ENCODE measurements at places on chromosomes 13 and 19.

DNA sequence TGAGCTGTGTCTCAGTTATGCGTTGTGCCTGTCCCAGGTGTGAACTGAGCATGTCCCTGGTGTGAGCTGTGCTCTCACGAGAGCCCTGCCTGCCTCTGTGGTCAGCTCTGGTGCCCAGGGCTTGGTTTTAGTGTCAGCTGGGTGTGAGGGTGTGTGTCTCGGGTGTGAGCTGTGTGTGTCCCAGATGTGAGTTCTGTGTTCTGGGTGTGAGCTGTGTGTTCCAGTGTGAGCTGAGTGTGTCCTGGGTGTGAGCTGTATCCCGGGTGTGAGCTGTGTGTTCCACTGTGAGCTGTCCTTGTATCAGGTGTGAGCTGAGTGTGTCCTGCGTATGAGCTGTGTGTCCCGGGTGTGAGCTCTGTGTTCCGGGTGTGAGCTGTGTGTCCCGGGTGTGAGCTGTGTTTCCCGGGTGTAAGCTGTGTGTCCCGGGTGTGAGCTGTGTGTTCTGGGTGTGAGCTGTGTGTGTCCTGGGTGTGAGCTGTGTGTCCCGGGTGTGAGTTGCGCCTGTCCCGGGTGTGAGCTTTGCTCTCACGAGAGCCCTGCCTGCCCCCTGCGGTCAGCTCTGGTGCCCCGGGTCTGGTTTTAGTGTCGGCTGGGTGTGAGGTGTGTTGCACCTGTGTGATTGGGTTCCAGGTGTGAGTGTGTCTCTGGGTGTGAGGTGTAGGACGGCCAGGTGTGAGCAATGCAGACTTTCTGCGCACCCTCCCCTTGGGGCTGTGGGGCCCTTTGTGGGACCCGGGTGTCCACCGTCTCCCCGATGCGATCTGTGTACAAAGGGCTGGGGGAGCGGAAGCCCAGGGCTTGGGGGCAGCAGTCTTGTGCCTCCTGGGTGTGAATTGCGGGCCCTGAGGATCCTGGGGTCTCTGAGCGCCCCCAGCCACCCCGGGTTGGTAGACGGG is 7.1 kb upstream of the PEAK3 start:
- H3K4me1 ChIP-seq: no peaks in the 10 kb centered on the region
- peaks cover 13% of the 10 kb centered on the region for H3K27me3 ChIP-seq
- H3K4me3 ChIP-seq: no peak overlapping the region
- H3K27ac ChIP-seq: no peak overlapping the region
- no peaks in the 10 kb centered on the region for H3K36me3 ChIP-seq

GRCh38 chr13:73684286-73684685 is 449.9 kb downstream of the KLF12 start:
- no peaks in the 10 kb centered on the region for H3K36me3 ChIP-seq
- no peak overlapping the region for H3K27ac ChIP-seq
- DNase-seq: no peak
- no peaks in the 10 kb centered on the region for H3K4me1 ChIP-seq
- H3K4me3 ChIP-seq: no peak overlapping the region
- no peaks in the 10 kb centered on the region for H3K27me3 ChIP-seq

DNA sequence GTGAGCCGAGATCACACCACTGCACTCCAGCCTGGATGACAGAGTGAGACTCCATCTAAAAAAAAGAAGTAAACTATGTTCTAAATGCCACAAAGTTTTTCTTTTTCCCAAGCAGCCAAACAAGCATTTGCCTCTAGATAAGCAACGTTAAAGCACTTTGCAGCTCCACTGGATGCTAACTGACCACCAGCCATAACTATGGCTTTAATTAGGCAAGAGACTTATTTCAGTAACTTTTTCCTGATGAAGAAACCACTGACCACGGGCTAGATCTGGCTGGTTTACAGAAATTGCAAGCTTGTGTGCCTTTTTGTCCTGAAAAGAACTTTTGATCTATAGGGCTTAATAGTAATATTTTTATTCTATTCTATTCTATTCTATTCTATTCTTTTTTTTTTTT is 22.1 kb downstream of the CD70 start:
- no peak for DNase-seq
- H3K27me3 ChIP-seq: peaks cover 2% of the 10 kb centered on the region
- no peaks in the 10 kb centered on the region for H3K36me3 ChIP-seq
- no peak overlapping the region for H3K27ac ChIP-seq

- H3K36me3 ChIP-seq: no peaks in the 10 kb centered on the region
- no peak for DNase-seq
- no peak overlapping the region for H3K4me3 ChIP-seq
These were observed 22.9 kb downstream of the PLEKHF1 start for GRCh38 chr19:29687897-29688728.

GRCh38 chr13:73901324-73902068 is 232.7 kb downstream of the KLF12 start:
- H3K27ac ChIP-seq: no peak overlapping the region
- no peak for DNase-seq
- no peaks in the 10 kb centered on the region for H3K36me3 ChIP-seq

GRCh38 chr13:94435604-94436226 is 43.8 kb downstream of the DCT start:
- H3K27me3 ChIP-seq: peaks cover 2% of the 10 kb centered on the region
- no peaks in the 10 kb centered on the region for H3K4me1 ChIP-seq
- DNase-seq: peak; percentile 52
- H3K4me3 ChIP-seq: no peak overlapping the region
- no peaks in the 10 kb centered on the region for H3K36me3 ChIP-seq

DNA sequence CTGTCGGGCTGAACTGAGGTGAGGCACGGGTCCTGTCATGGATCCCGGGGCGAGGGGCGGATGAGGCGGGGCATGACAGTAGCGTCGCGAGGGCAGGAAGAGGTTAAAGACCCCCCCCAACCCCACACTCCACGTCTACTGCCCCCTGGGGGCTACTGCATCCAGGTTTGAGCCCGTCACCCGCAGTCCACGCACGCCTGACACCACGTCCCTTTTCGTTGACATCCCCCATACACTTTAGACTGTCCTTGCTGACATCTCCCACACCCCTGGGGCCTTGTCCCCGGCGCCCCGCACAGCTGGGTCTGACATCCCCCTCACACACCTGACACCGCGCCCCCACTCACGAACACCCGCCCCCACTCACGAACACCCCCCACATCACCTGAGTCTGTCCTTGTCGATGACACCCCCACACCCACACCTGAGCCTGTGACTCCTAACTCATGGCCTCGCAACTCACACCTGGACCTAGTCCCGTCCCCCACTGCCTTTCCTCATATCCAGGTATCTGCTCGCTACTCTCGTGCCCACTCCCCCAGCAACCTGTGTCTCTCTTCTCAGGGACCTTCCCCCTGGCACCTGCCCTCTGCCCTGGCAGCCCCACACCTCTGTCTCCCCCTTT is 416 bp downstream of the SLC25A42 start:
- peak overlapping the region; percentile 82 for H3K4me3 ChIP-seq
- H3K4me1 ChIP-seq: no peaks in the 10 kb centered on the region
- no peaks in the 10 kb centered on the region for H3K27me3 ChIP-seq
- no peak for DNase-seq
- no peaks in the 10 kb centered on the region for H3K36me3 ChIP-seq
- peak overlapping the region; percentile 56 for H3K27ac ChIP-seq

GRCh38 chr13:29582171-29582570 is 13.3 kb downstream of the SLC7A1 start:
- no peak overlapping the region for H3K4me3 ChIP-seq
- no peaks in the 10 kb centered on the region for H3K36me3 ChIP-seq
- H3K4me1 ChIP-seq: peaks cover 7% of the 10 kb centered on the region
- no peak for DNase-seq
- H3K27ac ChIP-seq: no peak overlapping the region

DNA sequence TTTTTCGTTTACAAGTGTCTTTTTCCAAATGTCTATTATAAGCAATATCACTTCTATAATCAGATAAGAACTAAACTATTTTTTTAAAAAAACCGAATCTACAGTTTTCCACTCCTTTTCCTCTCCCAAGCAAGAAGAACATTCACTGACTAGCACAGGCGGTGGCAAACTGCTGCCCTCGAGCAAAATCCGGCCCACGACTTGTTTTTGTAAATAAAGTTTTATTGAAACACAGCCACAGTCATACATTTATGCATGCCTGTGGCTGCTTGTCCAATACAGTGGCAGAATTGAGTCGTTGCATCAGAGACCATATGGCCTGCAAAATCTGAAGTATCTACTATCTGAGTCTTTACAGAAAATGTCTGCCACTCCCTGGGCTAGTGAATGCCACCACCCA is 27.4 kb downstream of the INSR start:
- H3K4me1 ChIP-seq: peaks cover 7% of the 10 kb centered on the region
- no peak overlapping the region for H3K27ac ChIP-seq
- H3K36me3 ChIP-seq: peaks cover 5% of the 10 kb centered on the region

- H3K27ac ChIP-seq: no peak overlapping the region
- H3K4me1 ChIP-seq: no peaks in the 10 kb centered on the region
- no peaks in the 10 kb centered on the region for H3K36me3 ChIP-seq
- H3K27me3 ChIP-seq: no peaks in the 10 kb centered on the region
- no peak for DNase-seq
These were observed 111.6 kb downstream of the NHLRC3 start for GRCh38 chr13:39149896-39150295.

- no peaks in the 10 kb centered on the region for H3K36me3 ChIP-seq
- no peaks in the 10 kb centered on the region for H3K4me1 ChIP-seq
- no peak overlapping the region for H3K4me3 ChIP-seq
- H3K27ac ChIP-seq: no peak overlapping the region
These were observed 13.8 kb downstream of the RCBTB1 start for GRCh38 chr13:49571299-49572240.

DNA sequence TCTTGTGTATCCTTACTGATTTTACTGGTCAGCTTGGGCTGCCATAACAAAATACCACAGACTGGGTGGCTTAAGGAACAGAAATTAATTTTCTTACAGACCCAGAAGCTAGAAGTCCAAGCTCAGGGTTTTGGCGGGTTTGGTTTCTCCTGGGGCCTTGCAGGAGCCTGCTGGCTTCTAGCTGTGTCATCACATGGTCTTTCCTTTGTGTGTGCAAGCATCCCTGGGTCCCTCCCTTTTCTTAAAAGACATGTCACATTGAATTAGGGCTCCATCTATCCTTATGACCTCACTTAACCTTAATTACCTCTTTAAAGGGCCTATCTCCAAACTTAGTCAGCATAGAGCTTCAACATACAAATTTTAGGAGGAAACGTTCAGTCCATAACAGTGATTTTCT is 23.4 kb downstream of the UBAC2 start:
- H3K4me1 ChIP-seq: peaks cover 12% of the 10 kb centered on the region
- no peaks in the 10 kb centered on the region for H3K27me3 ChIP-seq
- no peak overlapping the region for H3K4me3 ChIP-seq
- DNase-seq: no peak

DNA sequence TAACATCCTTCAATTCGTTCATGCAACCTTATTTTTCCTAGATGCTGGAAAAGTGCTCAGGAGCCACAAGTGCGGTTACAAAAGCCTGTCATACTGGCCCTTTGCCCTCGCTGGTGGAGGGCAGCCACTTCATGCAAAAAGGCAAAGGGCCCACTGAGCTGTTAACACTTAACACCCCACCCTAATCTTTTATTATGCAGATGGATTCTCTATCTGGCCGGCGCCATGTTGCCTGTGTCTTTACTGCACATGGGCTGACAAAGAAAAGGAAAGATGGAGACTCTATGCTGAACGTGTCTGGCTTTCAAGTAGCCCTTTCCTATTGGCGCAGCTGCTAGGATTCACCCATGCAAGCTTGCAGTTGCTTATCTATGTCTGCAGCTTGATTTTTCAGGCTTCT is 10.8 kb downstream of the OR7D2 start:
- H3K4me3 ChIP-seq: no peak overlapping the region
- no peak overlapping the region for H3K27ac ChIP-seq
- H3K4me1 ChIP-seq: no peaks in the 10 kb centered on the region
- H3K27me3 ChIP-seq: no peaks in the 10 kb centered on the region

- no peak overlapping the region for H3K4me3 ChIP-seq
- no peaks in the 10 kb centered on the region for H3K27me3 ChIP-seq
These were observed 65.4 kb upstream of the SOX1 start for GRCh38 chr13:112001571-112001970.

Measured in small intestine (tissue), 16 donors.